ENCODE measurements at places on chromosomes 6 and 20.
A peak's percentile ranks its signal among the peaks of the same experiment; 100 is the strongest.

DNA sequence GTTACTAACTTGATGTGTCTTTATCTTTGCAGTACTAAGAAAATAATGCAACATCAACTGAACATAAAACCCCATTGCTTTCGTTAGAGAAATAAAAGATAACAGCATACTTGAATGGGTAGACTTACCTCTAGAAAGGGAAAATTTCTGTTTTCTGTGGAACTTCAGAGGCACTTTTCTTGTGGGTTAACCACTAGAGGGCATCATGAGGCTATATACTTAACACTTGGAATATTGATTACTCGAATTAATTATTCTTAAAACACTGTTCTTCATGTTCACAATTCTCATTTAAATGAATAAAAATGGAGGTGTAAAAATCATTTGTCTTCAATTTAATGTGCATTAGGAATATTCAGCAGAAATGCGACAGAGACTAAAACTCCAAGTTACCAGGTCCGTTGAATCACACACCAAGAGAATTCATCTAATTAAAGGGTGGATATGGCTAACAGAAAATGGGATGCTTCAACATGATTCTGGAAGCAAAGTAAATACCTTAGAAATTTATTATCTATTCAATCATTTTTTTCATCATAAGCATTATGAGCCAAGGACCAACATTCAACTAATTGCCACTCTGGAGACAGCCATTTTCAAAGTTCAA lies 330.8 kb upstream of the PREP start:
- no peak for DNase-seq

DNA sequence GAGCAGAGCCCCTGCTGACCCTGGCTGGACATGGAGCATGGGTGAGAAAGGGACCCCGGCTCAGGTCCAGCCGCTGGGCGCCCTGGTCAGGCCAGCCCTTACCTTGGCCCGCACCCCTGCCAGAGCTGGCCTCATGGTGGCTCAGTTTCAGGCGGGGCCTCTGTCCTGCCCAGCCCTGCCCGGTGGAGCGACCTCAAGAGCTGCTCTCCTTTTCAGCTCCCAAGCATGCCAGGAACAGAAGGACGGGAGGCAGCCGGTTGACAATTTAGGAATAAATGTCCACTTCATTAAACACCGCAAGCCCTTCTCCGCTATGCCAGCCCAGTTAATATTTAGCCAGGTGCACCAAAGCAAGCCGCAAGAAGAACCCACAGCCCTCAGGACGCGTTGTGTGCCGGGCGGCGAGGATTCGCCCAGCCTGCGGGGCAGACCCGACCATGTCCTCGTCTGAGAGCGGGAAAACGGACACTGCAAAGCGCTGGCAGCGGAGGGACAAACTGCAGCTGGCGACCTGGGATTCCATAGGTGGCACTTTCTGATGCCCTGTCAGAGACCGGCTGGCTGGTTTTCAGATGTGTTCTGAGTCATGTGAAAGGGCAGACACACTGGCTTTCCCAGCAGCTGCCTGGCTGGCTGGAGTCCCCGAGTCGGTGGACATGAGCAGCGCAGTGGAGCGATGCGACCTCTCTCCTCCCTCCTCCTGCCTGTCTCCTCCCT lies 221.9 kb downstream of the TTLL2 start:
- peak; percentile 43 for DNase-seq

- DNase-seq = no peak
Observed at GRCh38 chr6:157990321-157991066, 8.8 kb downstream of the SYNJ2 start.

DNA sequence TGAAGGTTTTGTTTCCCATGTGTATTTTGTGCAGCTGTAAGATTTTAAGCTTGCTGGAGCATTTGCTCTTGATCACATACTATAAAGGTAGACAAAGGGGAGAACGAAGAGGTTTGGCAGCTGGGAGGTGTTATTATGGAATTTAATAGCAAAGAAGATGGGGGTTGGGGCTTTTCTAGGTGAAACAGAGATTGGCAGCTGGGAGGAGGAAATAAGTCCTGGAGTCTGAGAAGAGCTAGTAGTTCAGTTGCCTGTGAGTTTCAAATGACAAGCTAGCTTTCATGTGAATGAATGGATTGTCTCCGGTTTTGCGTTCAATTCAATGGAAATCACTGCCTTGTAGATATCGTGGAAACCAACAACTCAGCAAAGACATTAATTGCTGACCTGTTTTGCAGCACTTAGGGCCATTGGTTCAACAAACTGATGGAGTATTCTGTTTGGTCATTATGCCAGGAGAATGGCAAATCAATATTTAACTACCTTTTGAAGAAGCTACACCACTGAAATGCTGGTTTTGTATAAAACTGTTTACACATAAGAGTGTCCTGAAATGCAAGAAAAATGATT lies 38.1 kb upstream of the FLRT3 start:
- no peak for DNase-seq

GRCh38 chr6:129992881-129993280 lies 25.5 kb upstream of the L3MBTL3 start:
- no peak for DNase-seq

DNA sequence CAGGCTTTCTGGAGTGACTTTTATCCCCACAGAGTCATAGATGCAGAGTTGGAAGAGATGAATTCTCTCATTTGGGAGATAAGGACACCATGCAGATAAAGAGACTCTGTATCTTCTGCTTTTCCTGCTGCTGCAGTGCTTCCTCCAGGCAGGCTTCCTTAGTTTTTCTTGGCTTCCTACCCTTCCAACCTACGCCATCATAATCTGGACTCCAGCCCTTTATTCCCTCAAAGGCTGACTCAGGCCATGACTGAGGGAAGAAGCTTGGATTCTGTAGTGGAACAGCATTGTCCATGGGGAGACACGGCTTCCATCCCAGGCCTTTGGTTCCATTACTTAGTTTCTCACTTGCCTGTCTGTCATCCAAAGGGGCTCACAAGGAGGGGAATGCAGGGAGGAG lies 6.5 kb upstream of the RNF24 start:
- DNase-seq = no peak

DNA sequence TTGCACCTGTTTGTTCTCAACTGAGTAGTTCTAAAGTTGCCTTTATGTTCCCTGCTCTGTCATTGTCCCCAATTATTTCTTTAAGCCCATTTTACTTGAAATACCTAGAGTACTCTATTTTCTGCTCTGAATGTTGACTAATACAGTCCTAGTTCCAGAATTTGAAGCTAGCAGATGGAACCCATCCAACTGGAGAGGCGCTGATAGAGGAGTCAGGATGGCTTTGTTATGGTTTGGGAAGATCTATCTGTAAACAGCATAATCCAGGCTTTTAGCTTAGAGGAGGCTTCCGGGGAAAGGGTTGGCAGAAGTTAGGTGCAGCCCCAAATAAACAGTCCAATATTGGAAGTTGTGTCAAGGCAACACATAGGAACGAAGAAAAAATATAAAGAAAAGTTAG lies 927.7 kb downstream of the TFAP2A start:
- DNase-seq = no peak

DNA sequence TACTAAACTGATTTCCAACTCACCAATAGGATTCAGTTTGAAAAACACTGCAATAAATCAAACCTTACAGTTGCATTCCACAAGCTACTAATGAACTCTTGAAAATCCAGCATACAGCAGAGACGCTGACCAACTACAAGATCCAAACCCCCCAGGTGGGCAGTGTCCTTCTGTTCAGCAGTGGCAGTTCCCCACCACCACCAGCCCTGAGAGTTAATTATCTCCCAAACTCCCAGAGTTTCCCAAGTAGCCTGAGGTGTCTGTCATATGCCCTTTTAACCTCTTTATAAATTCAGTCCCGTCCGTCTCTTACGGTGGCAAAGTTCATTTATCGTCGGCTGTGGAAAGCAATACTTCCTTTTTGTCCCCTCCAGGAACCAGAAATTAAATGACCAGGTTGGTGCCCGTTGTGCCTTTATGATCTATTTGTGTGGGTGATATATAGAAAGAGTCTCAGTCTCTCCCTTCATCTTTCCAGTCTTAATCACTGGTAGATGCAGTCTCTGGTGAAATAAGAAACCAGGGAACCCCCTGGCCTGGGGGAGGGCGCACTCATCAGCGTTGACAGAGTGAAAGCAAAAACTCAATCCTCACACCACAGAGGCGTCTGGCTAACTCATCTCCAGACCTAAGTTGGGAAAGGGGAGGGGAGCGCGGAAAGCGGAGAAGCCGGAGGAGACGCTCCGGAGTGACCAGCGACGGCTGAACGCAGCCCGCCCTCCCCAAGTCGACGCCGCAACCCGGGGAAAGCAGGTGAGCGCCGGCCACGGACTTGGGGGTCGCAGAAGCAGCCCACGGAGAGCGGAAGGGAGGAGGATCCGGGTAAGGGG lies 717 bp downstream of the MRPL14 start:
- no peak for DNase-seq

GRCh38 chr20:39800548-39800947 lies 838.4 kb downstream of the DHX35 start:
- peak; percentile 25 for DNase-seq

DNA sequence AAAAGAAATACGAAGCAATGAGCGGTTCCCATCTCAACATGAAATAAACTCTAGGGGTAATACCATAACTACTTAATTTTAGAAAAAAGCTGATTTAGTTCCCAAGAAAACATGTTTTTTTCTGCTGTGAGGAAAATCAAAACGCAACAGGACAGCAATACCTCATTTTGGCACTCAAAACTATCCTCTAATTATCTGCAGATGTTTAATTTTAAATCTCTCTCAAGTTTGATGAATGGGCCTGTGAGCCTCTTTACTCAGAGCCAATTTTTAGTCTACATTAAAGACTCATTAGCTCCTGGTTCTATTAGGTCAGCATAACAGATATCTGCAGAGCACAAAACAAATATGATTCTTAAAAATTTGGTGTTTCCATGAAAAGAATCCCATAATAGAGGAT lies 28.1 kb downstream of the RNF24 start:
- no peak for DNase-seq

DNA sequence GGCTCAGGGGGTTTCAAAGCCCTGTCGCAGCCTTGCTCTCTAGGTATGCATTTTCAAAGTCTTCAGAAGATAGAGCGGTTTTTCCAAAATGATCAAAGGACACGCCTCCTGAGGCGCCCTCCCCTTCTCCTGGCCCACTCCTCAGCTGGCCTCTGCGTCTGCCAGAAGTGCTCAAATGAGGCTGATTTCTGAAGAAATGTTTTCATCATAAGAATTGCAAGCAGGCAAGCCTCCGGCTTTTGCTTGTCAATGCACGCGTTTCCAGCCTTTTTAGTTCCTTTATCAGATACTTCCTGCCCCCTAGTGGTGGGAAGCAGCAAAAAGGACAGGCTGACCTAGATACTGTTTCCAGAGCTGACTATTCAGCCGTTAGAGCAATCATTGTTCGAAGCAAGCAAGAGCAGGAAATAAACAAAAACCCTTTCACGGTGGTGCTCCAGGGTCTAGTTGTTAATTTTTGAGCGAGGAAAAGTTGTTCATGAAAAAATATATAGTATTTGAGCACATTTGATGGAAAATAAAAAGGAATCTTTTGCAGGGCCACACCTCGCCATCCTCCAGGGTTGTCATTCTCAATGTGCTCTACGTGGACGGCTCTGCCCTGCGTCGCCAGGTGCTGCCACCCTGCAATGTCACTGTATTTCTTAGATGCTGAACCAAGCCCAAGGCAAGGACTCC lies 93.4 kb upstream of the ASF1A start:
- DNase-seq = peak; percentile 26

GRCh38 chr6:160767647-160768019 lies 65.6 kb downstream of the PLG start:
- DNase-seq = no peak

GRCh38 chr20:17456279-17456678 lies 74.9 kb downstream of the BFSP1 start:
- DNase-seq = no peak

All from kidney epithelial cell (primary cell).